Neural cell (in vitro differentiated cells): ENCODE measurements at places on chromosomes 12 and 14. TPM values are rescaled to one million over a fixed set of nuclear protein-coding genes. Genes with fewer than 3 reads are reported as not detected.

The USP15 gene
- polyA plus RNA-seq = 110 and 113 TPM in 2 replicates

The SUPT16H gene
- 83.4 and 96.2 TPM in 2 replicates for polyA plus RNA-seq

The SLC35E3 gene
- polyA plus RNA-seq = 6.2 and 10.5 TPM in 2 replicates

The HOTAIR gene
- polyA plus RNA-seq = not detected in 2 replicates

The TPPP2 gene
- not detected in 2 replicates for polyA plus RNA-seq

The WNK1 gene
- polyA plus RNA-seq = 25.9 and 35.5 TPM in 2 replicates

The CPNE6 gene
- polyA plus RNA-seq = 2.3 and 4.1 TPM in 2 replicates

The YY1 gene
- 50.4 and 52.8 TPM in 2 replicates for polyA plus RNA-seq

The SLC22A17 gene
- polyA plus RNA-seq = 182 and 201 TPM in 2 replicates

The ERBB3 gene
- 0.58 and 0.78 TPM in 2 replicates for polyA plus RNA-seq

The GPRC5D gene
- polyA plus RNA-seq = not detected in 2 replicates

The SYNDIG1L gene
- 2.0 and 2.1 TPM in 2 replicates for polyA plus RNA-seq

The CYP46A1 gene
- 5.4 and 15.1 TPM in 2 replicates for polyA plus RNA-seq

The FAM216A gene
- polyA plus RNA-seq = 74.2 and 77.4 TPM in 2 replicates

The COL2A1 gene
- polyA plus RNA-seq = 1.2 and 1.3 TPM in 2 replicates

The FAR2 gene
- 0.99 and 3.5 TPM in 2 replicates for polyA plus RNA-seq

The AICDA gene
- polyA plus RNA-seq = not detected in 2 replicates

The C14orf132 gene
- 50.1 and 62.0 TPM in 2 replicates for polyA plus RNA-seq

The SPRYD3 gene
- 20.8 and 21.0 TPM in 2 replicates for polyA plus RNA-seq

The KCNMB4 gene
- 20.1 and 26.4 TPM in 2 replicates for polyA plus RNA-seq

The GPR135 gene
- polyA plus RNA-seq = 2.9 and 3.0 TPM in 2 replicates

The MYL6B gene
- 369 and 376 TPM in 2 replicates for polyA plus RNA-seq

The CD69 gene
- polyA plus RNA-seq = 0.70 and 0.72 TPM in 2 replicates

The RD3L gene
- 0.28 and 0.69 TPM in 2 replicates for polyA plus RNA-seq

The KRT83 gene
- polyA plus RNA-seq = not detected in 2 replicates
